ENCODE measurements at places on chromosomes 6 and 20.

DNA sequence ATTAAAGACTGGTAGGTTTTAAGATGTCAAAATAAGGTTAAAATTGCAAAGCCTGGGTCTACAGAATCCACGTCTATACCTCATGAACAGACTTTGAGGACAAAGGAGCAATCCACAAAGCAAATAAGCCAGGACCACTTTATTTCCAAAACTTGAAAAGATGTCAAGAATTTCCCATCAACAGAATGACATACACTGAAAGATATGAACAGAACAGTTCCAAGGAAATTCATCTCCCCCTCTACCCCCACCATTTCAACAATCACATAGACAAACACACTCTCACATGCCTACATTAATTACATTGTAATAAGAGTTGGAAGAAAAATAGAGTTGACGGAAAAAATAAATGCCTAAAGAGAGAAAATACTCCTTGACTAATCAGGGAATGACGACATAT, 45.2 kb upstream of the NHSL1 start:
- no peak for DNase-seq

GRCh38 chr20:11919581-11919980, 1.9 kb downstream of the BTBD3 start:
- no peak for DNase-seq

DNA sequence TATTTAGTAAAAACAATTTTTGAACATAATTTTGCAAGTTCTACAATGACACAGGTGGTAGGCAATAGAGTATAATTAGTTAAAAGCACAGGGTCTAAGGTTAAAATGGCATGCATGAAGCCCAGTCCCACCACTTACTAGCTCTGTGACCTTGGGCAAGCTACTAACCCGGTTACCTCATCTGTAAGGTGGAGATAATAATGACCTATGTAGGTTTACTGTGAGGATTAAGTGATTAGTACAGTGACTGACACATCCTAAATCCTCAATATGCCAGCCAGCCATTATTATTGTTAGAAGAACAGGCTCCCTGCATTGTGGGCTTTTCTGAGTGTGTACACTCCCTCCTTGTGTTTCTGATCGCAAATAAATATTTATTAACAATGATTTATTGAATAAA, 26.2 kb downstream of the ATXN1 start:
- no peak for DNase-seq

DNA sequence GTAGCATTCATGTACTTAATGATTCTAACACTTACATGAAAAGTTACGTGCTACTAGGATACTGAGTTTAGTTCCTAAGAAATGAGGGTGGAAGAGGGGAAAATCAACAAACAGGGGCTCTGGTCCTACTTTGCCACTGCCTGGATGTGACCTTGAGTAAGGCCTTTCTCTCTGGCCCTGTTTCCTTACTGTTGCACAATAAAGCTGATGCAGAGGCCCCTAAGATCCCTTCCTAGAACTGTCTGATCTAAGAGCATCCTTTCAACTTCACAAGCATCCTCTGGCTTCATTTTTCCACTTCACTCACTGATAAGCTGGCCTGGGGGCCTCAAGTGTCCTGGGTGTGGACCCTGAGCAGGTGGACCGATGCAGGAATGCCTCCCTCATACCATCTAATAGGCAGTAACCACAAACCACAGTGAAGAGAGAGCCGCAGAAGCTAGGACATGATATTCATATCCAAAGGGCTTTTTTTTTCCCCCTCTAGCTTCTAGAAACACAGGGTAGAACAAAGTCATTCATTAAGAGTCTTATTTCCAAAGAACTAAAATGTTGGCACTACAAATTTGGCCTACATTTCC, 21.6 kb downstream of the FKBP1A start:
- DNase-seq: no peak

DNA sequence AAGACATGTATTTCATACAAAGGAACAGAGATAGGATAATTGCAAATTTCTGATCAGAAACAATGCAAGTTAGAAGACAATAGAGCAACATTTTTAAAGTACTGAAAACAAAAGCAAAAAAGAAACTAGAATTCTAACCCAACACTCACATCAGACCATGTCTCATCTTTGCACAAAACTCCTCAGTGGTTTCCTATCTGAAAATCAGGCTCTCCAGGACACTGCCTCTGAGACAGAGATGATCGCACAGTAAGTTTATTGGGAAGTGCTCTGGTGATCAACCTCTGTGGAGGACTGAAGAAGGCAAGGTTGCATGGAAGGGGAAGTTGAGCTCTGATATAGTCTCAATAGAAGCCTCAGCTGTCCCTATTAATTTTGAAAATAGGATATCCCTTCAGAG, 2.3 kb upstream of the TTBK1 start:
- no peak for DNase-seq

DNA sequence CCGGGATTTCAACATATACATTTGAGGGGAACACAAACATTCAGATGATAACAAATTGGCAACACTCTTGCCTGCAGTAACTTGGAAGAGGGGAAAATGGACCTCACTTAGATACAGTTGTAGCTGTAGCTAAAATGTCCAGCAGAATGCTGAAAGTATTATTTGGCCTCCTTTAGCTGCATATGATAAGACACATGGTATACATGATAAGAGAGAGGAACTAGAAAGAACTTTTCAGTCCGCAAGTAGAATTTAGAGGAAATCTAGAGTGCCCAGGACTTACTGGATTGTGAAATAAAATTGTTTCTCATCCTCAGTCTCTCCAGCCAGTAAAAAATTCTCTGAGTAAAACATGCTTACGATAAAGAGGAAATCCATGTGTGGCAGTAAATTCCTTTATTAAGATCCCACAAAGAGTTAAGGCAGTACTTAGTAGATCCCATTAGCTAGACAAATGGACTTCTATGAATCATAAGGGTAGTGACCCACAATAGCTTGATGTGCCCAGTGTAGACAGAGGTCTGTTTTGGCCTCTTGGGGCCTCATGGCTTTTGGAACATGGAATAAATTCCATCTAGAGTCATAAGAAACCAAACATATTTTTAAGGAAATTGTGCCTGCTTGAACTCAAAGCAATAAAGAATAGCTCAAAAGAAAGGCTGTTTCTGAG, 87.9 kb upstream of the RBM24 start:
- no peak for DNase-seq

DNA sequence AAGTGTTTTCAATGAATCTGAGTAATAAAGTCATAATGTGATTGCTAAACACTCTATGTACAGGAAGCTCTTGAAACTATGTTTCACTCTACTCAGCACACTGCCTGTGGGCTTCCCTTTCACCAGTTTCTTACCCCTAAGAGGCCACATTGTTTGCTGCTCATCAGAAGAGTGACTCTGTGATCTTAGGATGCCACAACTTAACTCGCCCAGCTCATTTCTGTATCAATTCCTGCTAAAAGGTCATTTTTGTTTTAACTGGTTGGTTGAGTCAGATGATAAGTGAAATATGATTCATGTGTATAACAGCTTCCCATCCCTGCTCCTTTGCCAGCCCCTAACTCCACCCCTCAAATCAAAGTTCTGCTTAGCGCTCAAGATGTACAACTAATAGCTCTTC, 9.8 kb upstream of the NDUFAF4 start:
- DNase-seq: no peak

GRCh38 chr20:32472581-32473207, 112.4 kb downstream of the NOL4L start:
- DNase-seq: no peak
